ENCODE measurements at places on chromosomes 3 and 15. TPM values are rescaled to one million over a fixed set of nuclear protein-coding genes. Genes with fewer than 3 reads are reported as not detected.

- no peak overlapping the region for H3K4me3 ChIP-seq
- no peaks in the 10 kb centered on the region for H3K36me3 ChIP-seq
- no peaks in the 10 kb centered on the region for H3K4me1 ChIP-seq
- no peak overlapping the region for H3K27ac ChIP-seq
- DNase-seq, result no peak
Measured at GRCh38 chr3:176978441-176978840, 218.8 kb downstream of the TBL1XR1 start.

- DNase-seq, result no peak
- no peaks in the 10 kb centered on the region for H3K4me1 ChIP-seq
- no peak overlapping the region for H3K27ac ChIP-seq
- H3K36me3 ChIP-seq, result no peaks in the 10 kb centered on the region
- H3K27me3 ChIP-seq, result no peaks in the 10 kb centered on the region
- no peak overlapping the region for H3K4me3 ChIP-seq
Measured at GRCh38 chr3:16233806-16234205, 30.9 kb downstream of the DPH3 start.

- H3K27ac ChIP-seq, result no peak overlapping the region
- no peaks in the 10 kb centered on the region for H3K4me1 ChIP-seq
- no peak overlapping the region for H3K4me3 ChIP-seq
- H3K36me3 ChIP-seq, result no peaks in the 10 kb centered on the region
- no peaks in the 10 kb centered on the region for H3K27me3 ChIP-seq
- no peak for DNase-seq
Measured at GRCh38 chr3:43723121-43723734, 32.5 kb downstream of the ABHD5 start.

DNA sequence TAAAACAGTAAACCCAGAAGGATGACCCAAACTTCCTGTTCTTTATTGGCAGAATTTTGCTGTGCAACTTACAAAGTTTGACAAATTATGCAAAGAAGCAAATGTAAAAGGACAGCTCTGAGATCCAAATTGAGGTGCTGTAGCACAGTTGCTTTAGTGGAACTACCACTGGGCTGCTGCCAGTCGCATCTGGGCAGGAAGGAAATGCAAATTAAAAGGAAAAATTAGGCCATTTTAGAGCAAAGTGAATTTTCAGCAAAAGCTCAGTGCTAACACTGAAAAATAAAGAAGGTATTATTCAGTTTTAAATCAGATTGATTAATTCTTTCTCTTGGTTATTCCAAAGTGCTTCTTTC is 104.5 kb downstream of the ZMAT3 start:
- H3K4me1 ChIP-seq, result peaks cover 3% of the 10 kb centered on the region
- no peak overlapping the region for H3K4me3 ChIP-seq
- DNase-seq, result no peak
- no peak overlapping the region for H3K27ac ChIP-seq
- H3K36me3 ChIP-seq, result no peaks in the 10 kb centered on the region

GRCh38 chr3:5020242-5020722 is 41.0 kb downstream of the BHLHE40 start:
- no peaks in the 10 kb centered on the region for H3K27me3 ChIP-seq
- no peak overlapping the region for H3K27ac ChIP-seq
- H3K4me3 ChIP-seq, result no peak overlapping the region
- peaks cover 34% of the 10 kb centered on the region for H3K4me1 ChIP-seq

- H3K4me3 ChIP-seq, result no peak overlapping the region
- no peak for DNase-seq
- no peaks in the 10 kb centered on the region for H3K4me1 ChIP-seq
- H3K36me3 ChIP-seq, result no peaks in the 10 kb centered on the region
Measured at GRCh38 chr3:168127466-168127865, 31.7 kb upstream of the GOLIM4 start.

GRCh38 chr3:158925828-158926494 is 124.1 kb downstream of the MFSD1 start:
- H3K4me3 ChIP-seq, result no peak overlapping the region
- no peaks in the 10 kb centered on the region for H3K4me1 ChIP-seq
- no peaks in the 10 kb centered on the region for H3K27me3 ChIP-seq
- H3K27ac ChIP-seq, result no peak overlapping the region
- DNase-seq, result no peak
- H3K36me3 ChIP-seq, result no peaks in the 10 kb centered on the region

DNA sequence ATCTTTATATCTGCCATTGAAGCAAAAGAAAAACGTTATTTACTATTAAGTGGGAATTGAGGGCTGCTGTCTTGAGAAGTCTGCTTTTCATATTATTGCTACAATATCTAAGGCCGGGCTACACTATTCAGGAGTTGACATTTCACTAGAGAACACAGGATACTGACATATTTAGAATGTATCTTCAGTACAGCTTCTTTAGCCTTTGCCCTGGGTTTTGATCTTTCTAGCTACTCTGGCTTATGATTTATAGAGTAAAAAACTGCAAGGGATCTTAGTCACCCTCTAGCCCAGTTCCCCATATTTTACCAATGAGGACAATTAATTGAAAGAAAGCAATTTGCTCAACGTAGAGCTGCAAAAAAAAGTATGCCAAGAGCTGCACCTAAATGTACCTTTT is 307.4 kb upstream of the DPPA4 start:
- no peaks in the 10 kb centered on the region for H3K4me1 ChIP-seq
- no peak overlapping the region for H3K27ac ChIP-seq
- no peak for DNase-seq
- H3K36me3 ChIP-seq, result no peaks in the 10 kb centered on the region
- no peaks in the 10 kb centered on the region for H3K27me3 ChIP-seq

DNA sequence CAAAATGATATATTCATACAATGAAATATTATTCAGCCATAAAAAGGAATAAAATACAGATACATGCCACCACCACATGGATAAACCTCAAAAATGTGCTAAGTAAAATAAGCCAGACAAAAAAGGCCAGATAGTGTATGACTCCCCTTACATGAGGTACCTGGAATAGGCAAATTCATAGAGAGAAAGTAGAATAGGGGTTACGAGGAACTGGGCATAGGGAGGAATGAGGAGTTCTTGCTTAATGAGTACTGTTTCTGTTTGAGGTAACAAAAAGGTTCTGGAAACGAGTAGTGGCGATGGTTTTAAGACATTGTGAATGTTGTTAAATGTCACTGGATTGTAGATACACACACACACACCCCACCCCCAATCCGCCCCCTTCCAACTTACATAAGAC is 8.2 kb downstream of the RAF1 start:
- H3K4me1 ChIP-seq, result peaks cover 25% of the 10 kb centered on the region
- no peak overlapping the region for H3K27ac ChIP-seq
- H3K36me3 ChIP-seq, result no peaks in the 10 kb centered on the region
- no peak overlapping the region for H3K4me3 ChIP-seq
- H3K27me3 ChIP-seq, result no peaks in the 10 kb centered on the region

- DNase-seq, result no peak
- no peaks in the 10 kb centered on the region for H3K4me1 ChIP-seq
- H3K36me3 ChIP-seq, result no peaks in the 10 kb centered on the region
- no peak overlapping the region for H3K4me3 ChIP-seq
- H3K27me3 ChIP-seq, result no peaks in the 10 kb centered on the region
- no peak overlapping the region for H3K27ac ChIP-seq
Measured at GRCh38 chr3:52798978-52799476, 4.4 kb downstream of the ITIH3 start.

DNA sequence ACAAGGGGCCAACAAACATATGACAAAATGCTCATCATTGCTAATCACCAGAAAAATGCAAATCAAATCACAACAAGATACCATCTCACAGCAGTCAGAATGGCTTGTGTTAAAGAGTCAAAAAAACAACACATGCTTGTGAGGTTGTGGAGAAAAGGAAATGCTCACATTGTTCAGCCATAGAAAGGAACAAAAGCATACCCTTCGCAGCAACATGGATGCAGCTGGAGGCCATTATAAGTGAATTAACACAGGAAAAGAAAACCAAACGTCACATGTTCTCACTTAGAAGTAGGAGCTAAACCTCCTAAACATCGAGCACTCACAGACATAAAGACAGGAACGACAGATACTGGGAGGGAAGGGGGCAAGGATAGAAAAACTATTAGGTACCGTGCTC is 678.4 kb upstream of the GRM7 start:
- DNase-seq, result no peak
- no peaks in the 10 kb centered on the region for H3K36me3 ChIP-seq
- H3K27ac ChIP-seq, result no peak overlapping the region
- H3K27me3 ChIP-seq, result no peaks in the 10 kb centered on the region

GRCh38 chr15:33298631-33299030 is 12.1 kb upstream of the RYR3 start:
- H3K36me3 ChIP-seq, result no peaks in the 10 kb centered on the region
- DNase-seq, result no peak
- H3K4me1 ChIP-seq, result no peaks in the 10 kb centered on the region

DNA sequence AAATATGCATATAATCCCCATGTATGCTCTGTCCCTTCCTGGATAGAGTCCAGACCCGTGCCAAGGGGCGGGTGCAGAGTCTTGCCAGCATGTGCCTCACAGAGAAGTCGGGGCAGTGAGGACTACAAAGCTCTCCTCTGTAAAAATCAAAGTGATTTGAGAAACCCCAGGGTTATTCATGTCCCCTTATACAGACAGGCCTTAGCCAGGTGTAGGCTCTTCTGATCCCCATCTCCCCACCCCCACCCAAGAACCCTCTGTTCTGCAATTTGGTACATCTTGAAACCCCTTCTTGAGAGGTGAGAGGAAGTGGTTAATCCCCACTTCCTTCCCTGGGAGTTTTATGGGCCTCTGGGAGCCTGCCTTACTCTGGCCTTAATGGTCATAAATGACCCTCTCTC is 24.7 kb downstream of the TRIM71 start:
- H3K4me3 ChIP-seq, result no peak overlapping the region
- DNase-seq, result no peak
- H3K27ac ChIP-seq, result no peak overlapping the region
- no peaks in the 10 kb centered on the region for H3K4me1 ChIP-seq

GRCh38 chr3:55894605-55895004 is 407.5 kb upstream of the WNT5A start:
- no peak for DNase-seq
- no peak overlapping the region for H3K4me3 ChIP-seq
- no peaks in the 10 kb centered on the region for H3K27me3 ChIP-seq
- no peaks in the 10 kb centered on the region for H3K4me1 ChIP-seq

DNA sequence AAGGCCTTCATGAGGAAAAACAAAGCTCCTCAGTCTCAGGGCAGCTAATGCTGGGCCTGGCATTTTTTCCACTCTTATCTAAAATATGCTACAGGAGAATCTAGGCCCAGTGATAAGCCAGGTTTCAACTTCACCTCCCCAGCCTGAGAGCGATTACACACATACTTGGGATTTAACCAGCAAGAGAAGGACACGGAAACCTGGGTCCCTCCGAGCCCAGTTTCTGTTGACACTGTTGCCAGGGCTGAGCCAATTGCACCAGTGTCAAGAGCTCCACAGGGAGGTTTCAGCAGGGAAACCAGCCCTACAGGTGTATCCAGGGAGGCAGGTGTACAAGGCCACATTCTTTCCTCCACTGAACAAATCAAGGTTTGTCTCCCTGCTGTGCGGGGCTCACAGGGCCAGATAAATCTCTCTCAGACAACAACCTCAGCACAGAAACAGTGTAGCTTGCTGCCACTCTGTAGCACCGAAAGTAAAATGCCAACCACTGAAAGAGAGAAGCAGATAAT is 85.4 kb downstream of the MAGI1 start:
- H3K4me3 ChIP-seq, result no peak overlapping the region
- H3K36me3 ChIP-seq, result no peaks in the 10 kb centered on the region
- H3K4me1 ChIP-seq, result no peaks in the 10 kb centered on the region
- DNase-seq, result no peak

The A4GNT gene
- polyA plus RNA-seq, result not detected

The LTK gene
- not detected for polyA plus RNA-seq

The SLC27A2 gene
- 0.38 TPM for polyA plus RNA-seq

The ECE2 gene
- polyA plus RNA-seq, result not detected

The TNNC1 gene
- polyA plus RNA-seq, result 1.5 TPM

The TCAIM gene
- 11.3 TPM for polyA plus RNA-seq

The HHLA2 gene
- polyA plus RNA-seq, result not detected

The RAD51 gene
- 0.34 TPM for polyA plus RNA-seq

The IGSF11 gene
- polyA plus RNA-seq, result 0.19 TPM

The ABHD17C gene
- 0.79 TPM for polyA plus RNA-seq

All from naive thymus-derived CD4-positive, alpha-beta T cell (primary cell).